ENCODE measurements at places on chromosomes 16 and 17.

GRCh38 chr17:71237903-71238538, 882.8 kb upstream of the SOX9 start:
- DNase-seq, result no peak

DNA sequence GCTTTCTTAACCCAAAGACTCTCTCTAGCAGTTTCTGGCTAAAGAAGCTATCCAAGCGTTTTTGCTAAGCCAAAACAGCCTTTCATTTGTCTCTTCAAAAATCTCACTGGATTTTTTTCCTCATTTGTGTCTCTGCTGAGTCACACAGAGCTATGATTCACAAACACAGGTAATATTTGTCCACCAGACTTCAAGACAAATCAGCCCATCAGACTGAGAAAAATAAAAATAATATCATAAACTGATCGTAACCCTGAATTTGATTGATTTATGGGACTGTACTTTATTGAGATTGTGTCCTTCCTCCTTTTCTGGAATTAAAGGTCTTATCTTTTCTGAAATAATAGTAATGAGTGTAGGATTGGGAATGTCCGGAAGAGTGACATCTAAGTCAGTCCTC, 25.8 kb downstream of the TRIM16 start:
- DNase-seq, result no peak

- DNase-seq, result no peak
Measured at GRCh38 chr17:47301831-47302230, 21.9 kb upstream of the EFCAB13 start.

GRCh38 chr16:60166-60565, 6.5 kb downstream of the SNRNP25 start:
- DNase-seq, result no peak

DNA sequence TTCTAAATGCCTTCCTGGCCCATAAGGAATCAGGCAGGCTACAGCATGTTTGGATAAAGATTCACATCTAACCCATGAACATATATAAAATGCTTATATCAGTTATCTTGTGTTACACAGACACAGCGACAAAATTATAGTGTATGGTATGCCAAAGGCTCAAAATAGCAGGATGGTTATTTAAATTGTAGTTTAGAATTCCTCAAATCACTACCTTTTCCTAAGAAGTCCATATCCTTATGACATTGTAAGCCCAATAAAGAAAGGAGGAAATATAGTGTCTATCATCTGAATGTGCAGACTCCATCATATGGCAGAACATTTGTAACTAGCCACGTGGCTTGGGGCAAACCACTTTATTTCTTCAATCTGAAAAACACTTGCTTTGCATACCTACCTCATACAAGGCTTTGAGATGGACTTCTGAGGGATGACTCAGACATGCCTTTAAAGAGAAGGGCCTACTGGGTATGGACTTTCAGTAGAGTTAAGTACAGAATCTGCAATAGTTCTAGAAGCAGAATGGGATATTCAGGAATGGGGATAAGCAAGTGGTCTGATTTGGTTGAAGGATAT, 12.1 kb upstream of the DHX8 start:
- no peak for DNase-seq

GRCh38 chr17:67425571-67426160, 48.6 kb downstream of the PITPNC1 start:
- DNase-seq, result no peak

- DNase-seq, result no peak
Measured at GRCh38 chr17:29156781-29157180, 23.4 kb downstream of the MYO18A start.

DNA sequence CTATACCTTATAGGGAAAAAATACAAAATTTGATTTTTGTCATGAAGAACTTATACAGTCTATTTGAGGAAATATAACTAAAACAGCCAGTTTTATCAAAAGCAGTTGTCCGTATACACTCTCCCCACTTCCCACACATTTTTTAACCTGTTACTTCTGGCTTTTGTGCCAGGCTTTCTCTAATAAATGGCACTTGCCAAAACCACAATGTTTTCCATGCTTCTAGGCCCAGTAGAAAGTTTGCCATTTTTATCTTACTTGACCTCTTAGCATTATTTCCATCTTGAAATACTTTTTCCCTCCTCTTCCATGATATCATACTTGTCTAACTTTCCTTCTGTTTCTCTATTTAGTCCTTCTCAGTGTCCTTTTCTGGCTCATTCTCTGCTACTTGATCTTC, 38.8 kb downstream of the EFCAB5 start:
- DNase-seq, result no peak

- DNase-seq, result no peak
Measured at GRCh38 chr17:39704821-39705551, 5.1 kb downstream of the ERBB2 start.

- peak; percentile 25 for DNase-seq
Measured at GRCh38 chr17:57948555-57949420, 6.4 kb downstream of the CUEDC1 start.

DNA sequence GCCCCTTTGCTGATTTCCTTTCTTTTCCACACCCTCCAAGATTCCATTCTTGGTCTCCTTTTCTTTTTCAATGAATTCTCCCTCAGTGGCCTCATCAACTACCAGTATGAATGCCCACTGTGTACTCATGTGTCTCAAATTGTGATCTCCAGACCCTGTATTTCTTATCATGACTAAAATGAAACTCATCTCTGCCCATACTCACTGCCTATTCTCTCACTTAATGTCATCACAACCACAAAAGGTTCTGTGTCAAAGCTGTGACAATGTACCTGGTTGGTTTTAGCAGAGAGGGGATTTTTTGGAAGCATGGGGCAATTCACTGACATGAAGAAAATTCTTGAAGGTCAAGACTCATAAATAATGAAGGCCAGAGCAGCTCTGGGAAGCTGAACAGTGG, 11.5 kb upstream of the TBX4 start:
- no peak for DNase-seq

- DNase-seq, result no peak
Measured at GRCh38 chr17:31096106-31096436, 1.3 kb downstream of the NF1 start.

DNA sequence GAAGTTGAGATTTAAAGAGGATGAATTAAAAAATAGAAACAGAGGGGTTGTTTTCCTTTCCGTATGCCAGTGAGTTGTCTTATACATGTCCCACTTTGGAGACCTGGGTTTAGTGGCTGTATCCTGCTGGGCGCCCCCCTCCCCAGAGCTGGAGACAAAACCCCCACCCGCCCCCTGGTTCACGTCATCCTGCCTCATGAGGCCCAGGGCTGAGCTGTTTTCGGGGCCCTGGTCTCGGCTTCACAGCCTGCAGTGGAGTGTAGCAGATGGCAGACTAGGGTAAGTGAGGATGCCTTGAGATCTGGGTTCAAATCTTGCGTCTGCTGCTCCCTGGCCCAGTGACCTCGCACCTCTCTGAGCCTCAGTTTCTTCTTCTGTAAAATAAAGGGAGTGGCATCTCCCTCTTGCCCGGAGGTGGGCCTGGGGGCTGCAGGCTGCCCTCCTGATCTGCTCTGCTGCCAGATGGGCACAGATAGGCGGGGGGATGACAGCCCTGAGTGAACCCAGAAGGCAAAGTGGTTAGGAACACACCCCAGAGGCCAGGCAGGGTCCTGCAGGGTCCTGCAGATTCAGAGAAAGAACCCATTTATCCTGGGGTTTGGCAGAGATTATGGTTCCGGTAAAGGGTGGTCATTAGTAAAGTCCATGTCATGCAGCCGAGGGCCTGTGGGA, 45.1 kb downstream of the SOCS3 start:
- DNase-seq, result no peak

GRCh38 chr16:11450136-11450535, 104.9 kb downstream of the RMI2 start:
- no peak for DNase-seq

- DNase-seq, result no peak
Measured at GRCh38 chr17:59372138-59372751, 40.8 kb downstream of the YPEL2 start.

DNA sequence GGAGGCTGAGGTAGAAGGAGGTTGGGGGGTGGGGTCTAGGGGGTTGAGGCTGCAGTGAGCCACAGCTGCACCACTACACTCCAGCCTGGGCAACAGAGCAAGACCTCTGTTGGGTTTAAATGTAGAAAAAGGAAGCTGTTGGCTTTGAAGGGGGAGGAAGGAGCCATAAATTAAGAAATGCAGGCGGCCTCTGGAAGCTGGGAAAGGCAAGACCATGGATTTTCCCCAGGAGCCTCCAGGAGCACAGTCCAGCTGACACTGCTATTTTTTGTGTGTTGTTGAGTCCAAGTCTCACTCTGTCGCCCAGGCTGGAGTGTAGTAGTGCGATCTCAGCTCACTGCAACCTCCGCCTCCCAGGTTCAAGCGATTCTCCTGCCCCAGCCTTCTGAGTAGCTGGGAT, 15.9 kb downstream of the LITAF start:
- DNase-seq, result no peak

- DNase-seq, result no peak
Measured at GRCh38 chr16:12637002-12637401, 166.7 kb downstream of the CPPED1 start.

DNA sequence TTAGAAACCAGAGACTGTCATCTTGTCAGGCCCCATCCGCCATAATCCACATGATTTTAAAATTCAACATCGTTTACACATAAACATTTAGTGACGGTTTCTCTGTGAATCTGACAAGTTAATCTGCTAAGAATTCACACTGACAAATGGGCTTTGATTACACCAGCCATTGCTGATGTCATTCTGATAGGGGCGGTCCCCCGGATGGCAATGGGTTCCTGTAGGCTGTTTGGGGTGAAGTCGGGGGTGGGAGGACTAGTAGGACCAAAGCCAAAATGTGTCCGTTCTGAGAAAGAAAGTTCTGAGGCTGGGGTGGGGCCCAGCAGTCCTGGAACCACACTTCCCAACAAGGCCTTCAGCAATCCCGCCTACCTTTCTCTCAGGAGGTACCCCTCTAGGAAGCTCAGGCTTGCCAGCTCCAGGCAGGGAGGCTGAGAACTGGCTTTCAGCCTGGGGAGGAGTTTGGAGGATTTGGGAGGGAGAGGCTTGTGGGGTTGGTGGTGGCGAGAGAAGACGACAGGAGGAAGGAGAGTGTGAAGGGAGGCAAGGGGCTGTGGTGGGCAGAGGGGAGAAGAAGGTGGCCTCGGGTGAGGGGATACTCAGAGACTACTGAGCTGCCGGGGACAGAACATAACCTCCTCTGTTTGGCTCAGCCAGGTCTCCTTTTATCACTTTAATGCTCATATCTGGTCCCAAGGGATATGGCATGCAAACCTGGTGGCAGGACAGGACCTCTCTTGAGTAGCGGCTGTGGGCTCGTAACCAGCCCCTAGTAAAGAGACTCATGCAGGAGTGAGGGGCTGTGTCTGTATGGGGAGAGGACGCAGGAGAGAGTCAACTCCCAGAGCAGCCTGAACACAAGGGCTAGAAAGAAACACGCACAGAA, 8.6 kb downstream of the HIC1 start:
- DNase-seq, result no peak

DNA sequence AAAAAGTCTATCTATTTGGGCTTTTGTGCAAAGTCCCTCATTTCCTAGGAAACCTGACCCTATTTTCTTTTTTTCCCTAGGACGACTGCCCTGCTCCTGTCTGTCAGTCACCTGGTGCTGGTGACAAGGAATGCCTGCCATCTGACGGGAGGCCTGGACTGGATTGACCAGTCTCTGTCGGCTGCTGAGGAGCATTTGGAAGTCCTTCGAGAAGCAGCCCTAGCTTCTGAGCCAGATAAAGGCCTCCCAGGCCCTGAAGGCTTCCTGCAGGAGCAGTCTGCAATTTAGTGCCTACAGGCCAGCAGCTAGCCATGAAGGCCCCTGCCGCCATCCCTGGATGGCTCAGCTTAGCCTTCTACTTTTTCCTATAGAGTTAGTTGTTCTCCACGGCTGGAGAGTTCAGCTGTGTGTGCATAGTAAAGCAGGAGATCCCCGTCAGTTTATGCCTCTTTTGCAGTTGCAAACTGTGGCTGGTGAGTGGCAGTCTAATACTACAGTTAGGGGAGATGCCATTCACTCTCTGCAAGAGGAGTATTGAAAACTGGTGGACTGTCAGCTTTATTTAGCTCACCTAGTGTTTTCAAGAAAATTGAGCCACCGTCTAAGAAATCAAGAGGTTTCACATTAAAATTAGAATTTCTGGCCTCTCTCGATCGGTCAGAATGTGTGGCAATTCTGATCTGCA, 12.9 kb downstream of the TMEM98 start:
- DNase-seq, result no peak

GRCh38 chr17:29760279-29761039, 137.7 kb upstream of the CORO6 start:
- no peak for DNase-seq

- DNase-seq, result no peak
Measured at GRCh38 chr16:23950898-23951297, 115.1 kb downstream of the PRKCB start.

- DNase-seq, result no peak
Measured at GRCh38 chr16:89410794-89411309, 79.5 kb downstream of the ANKRD11 start.

GRCh38 chr16:51763072-51763661, 612.1 kb upstream of the SALL1 start:
- no peak for DNase-seq

DNA sequence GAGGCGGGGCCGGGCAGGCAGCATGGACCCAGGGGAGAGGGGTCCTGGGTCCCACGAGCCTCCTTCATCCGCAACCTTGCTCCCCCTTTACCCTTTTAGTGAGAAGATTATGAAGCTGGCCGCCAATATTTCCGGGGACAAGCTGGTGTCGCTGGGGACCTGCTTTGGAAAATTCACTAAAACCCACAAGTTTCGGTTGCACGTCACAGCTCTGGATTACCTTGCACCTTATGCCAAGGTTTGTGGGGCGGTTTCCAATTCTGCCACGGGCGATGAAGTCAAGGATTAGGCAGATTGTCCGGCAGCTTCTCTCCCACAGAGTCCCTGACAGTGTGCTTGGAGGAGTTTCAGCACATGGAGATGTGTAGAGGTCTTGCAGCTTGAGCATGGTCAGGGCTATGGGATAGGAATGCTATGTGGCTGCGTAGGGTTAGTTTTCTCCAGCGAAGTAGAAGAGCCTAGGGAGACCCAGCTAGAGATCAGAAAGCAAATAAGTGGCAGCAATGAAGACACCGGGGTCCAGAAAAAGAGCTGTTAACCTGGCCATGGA, 598 bp downstream of the NIP7 start:
- peak; percentile 20 for DNase-seq

DNA sequence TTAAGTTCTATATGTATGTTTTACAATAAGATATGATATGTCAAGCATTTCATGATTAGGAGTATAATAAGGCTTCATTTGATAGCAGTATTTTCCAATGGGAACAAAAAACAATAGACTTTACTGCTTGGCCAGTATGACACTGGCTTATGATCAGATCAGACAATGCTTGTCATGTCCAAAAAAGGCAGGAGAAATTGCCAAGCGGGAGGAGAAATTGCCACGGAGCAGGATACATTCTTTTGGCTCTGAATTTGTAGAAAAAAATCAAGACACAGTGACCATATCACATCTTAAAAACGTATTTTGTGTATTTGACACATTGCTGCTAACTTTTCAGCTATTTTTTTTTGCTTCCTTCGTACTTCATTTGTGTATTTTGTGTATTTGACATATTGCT, 404.1 kb downstream of the CNTNAP4 start:
- DNase-seq, result no peak

- DNase-seq, result peak; percentile 60
Measured at GRCh38 chr17:43171586-43172487, 823 bp downstream of the NBR1 start.

Data from hematopoietic multipotent progenitor cell treated with erythropoietin and hydrocortisone succinate and interleukin-3 and kit ligand, for 15 days (in vitro differentiated cells).